ENCODE measurements at places on chromosomes 13 and 19.

DNA sequence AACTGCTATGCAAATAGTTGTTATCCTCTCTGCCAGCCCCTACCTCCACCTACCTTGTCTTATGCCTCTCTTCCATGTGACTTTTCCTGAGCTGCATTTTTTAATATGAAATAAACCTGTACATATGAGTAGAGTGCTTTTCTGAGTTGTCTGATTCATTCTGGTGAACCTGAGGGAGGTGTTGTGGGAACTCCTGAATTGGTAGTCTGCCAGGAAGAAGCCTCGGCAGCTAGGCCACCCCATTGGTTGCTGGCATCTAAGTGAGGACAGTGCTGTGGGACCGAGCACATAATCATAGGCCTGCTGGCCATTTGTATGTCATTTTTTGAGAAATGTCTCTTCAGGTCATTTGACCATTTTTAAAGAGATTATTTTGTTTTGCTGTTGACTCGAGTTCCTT is 1146.8 kb downstream of the UQCRFS1 start:
- no peak for DNase-seq

DNA sequence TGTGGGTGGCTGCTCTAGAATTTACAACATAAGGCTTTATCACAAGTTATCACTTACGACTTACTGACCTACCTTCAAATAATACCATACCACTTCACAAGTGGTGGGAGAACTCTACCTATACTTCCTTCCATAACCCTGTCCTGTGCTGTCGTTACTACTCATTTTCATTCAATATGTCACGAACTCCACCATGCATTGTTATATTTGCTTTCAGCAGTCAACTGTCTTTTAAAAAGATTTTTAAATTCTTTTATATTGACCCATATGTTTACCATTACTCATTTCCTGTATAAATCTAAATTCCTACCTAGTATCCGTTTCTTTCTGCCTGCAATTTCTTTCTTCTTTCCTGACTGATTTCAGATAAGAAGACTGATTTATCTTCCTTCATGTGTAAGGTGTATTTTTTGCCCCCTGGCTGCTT is 200.0 kb downstream of the KLF12 start:
- no peak for DNase-seq

DNA sequence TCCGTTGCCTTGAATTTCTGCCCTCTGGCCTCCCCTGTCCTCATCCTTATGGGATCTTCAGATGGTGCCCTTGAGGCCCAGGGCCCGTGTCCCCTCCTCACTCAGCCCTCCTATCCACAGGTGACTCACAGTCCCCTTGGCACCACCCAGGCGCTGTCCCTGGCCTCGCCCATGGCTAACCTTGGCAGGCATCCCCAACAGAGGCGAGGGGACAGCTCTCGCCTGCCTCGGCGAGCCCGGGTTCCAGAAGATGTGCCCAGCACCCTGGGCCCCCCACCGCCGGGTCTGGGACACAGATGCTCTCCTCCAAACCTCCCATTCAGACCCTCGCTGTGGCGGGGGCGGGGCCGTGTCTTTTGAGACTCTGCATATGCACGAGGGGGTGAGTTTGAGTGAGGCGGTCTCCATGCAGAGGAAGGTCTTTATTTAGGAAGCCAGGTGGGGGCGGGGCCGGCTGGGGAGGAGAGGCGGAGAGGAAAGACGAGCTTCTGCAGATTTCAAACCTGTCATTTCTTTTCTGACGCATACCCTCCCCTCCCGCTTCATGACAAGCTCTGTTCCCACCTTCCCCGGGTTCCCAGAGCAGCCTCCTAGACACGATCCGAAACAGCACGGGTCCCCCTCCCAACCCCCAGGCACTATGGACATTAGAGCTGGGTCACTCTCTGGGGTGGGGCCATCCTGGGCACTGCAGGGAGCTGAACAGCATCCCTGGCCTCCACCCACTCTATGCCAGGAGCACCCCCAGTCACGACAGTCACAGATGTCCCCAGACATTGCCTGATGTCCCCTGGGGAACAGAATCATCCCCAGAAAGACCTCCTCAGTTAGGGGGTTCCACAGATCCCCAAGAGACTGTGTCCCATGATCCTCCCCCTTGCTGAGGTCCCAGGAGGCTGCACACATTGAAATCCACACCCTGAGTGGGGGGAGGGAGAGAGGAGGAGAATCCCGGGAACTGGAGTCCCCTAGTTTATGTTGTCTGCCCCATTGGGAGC is 48.5 kb downstream of the GNG7 start:
- DNase-seq, result no peak

GRCh38 chr13:101115762-101116171 is 300.5 kb downstream of the NALCN start:
- no peak for DNase-seq

DNA sequence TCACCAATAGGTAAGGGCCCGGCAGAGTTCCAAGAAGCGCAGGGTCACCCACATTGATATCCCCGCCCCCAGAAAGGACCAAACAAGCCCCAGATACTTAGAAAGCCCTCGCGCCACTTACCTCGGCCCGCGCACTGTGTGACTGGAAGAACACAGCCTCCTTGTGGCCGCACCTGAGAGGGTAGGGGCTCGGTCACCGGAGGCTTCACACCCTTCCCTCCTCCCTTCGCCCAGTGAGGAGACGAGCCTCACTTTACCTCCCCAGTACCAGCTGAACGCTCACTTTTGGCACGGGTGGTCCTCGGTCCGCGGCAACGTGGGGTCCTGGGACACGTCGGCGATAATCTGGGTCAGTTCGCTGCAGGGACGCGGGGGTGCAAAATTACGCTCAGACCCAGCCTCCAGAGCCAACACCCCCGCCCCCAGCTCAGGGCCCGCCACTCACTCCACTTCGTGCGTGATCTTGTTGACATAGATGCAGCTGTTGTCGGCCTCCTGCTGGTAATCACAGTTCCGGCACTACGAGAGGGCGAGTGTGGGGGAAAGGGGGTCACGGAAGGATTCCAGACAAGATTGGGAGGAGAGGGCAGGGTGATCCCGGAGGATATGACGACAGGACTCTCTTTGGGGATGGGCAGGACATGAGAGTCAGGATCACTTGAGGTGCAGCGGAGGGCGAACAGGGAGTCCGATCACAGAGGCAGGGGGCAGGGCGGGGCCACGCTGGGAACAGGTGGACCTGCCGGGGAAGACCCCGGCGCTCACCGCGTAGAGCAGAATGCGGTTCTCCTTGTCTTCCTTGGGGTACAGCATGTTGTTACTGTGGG is 568 bp downstream of the POLR2I start:
- DNase-seq, result no peak

Measured in fibroblast of skin of left biceps (primary cell).